ENCODE measurements at places on chromosomes 4 and X.

DNA sequence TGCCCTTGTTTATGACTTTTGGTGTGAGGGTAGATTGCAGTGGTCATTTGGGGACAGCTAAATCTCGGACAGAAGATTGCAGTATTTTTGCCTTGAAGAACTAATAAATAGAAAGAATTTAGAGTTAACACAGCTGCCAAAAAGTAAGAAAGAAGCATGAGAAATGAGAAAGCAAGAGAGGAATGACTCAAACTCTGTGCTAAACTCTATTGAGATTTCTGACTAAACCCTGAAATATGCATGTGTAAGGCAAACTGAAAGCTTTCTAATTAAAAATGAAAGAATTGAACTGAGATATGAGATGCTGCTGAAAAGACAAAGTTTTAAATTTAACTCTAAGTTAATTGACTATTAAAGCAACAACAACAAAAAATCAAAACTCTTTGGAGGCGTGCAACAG, 791.3 kb downstream of the RAB28 start:
- H3K36me3 ChIP-seq: no peaks in the 10 kb centered on the region
- H3K27me3 ChIP-seq: no peaks in the 10 kb centered on the region
- H3K4me1 ChIP-seq: no peaks in the 10 kb centered on the region
- H3K4me3 ChIP-seq: no peak overlapping the region
- DNase-seq: no peak

GRCh38 chr4:183599690-183600089, 59.3 kb downstream of the RWDD4 start:
- H3K4me1 ChIP-seq: no peaks in the 10 kb centered on the region
- H3K27ac ChIP-seq: no peak overlapping the region
- H3K36me3 ChIP-seq: no peaks in the 10 kb centered on the region
- H3K4me3 ChIP-seq: no peak overlapping the region
- no peak for DNase-seq

DNA sequence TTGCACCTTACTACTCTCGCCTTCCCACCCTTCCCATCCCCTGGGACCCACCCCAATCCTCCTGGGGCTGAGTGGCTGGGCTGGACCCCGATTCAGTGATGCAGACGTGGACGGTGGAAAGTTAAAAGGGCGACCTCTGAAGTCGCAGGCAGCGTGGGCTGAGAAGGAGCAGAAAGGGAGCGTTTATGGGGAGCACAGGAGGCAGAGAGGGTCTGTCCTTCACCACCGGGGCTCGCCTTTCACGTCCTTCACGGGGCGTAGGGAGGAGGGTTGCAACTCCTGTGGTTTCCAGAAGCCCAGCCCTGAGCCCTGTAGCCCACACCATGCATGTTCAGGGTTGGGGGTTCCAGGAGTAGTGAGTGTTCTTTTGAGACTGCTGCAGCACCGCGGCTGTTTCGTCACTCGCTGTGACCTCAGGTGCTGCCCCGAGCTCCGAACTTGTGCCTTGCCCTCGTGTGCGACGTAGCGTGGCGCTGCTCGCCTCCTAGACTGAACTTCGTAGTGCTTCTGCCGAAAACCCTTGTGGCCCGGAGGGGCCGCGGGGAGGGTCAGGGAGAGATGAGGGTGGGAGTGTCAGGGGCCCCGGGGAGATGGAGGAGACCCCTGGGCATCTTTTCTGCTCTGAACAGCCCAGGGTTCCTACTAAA, 1.6 kb downstream of the NHS start:
- H3K27ac ChIP-seq: peak overlapping the region; percentile 22
- peak; percentile 8 for DNase-seq
- peaks cover 34% of the 10 kb centered on the region for H3K27me3 ChIP-seq
- peak overlapping the region; percentile 54 for H3K4me3 ChIP-seq

- DNase-seq: no peak
- no peak overlapping the region for H3K27ac ChIP-seq
- no peaks in the 10 kb centered on the region for H3K27me3 ChIP-seq
- peaks cover 23% of the 10 kb centered on the region for H3K36me3 ChIP-seq
- peaks cover 27% of the 10 kb centered on the region for H3K4me1 ChIP-seq
These were observed 13.7 kb downstream of the SEPTIN11 start for GRCh38 chr4:76963131-76963750.

DNA sequence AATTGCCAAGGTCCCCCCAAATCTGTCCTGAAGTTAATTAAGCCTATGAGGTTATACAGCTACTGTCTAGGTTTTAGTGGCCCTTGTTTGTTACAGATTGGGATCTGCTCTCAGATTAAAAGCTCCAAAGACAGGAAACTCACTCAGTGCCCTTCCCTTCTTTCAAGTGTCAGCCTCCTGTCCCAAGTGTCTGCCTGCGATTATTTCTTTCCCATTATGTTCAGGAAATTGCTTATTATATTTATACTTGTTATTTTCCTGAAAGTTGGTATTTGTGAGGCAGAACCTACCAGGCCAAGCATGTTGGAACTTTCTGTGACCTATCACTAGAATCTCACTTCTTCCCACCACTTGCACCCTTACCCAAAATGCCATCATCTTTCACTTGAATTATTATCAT, 173.2 kb downstream of the AREG start:
- H3K36me3 ChIP-seq: no peaks in the 10 kb centered on the region
- peaks cover 1% of the 10 kb centered on the region for H3K4me1 ChIP-seq
- H3K27ac ChIP-seq: no peak overlapping the region
- H3K4me3 ChIP-seq: no peak overlapping the region

GRCh38 chr4:94804650-94805049, 46.9 kb downstream of the BMPR1B start:
- no peaks in the 10 kb centered on the region for H3K36me3 ChIP-seq
- H3K4me3 ChIP-seq: no peak overlapping the region
- H3K4me1 ChIP-seq: no peaks in the 10 kb centered on the region
- no peak for DNase-seq
- H3K27me3 ChIP-seq: no peaks in the 10 kb centered on the region

GRCh38 chr4:15898902-15899301, 39.6 kb downstream of the FGFBP1 start:
- no peak overlapping the region for H3K4me3 ChIP-seq
- H3K27ac ChIP-seq: no peak overlapping the region
- H3K4me1 ChIP-seq: peaks cover 5% of the 10 kb centered on the region
- no peak for DNase-seq

- H3K27ac ChIP-seq: no peak overlapping the region
- H3K4me3 ChIP-seq: no peak overlapping the region
- H3K36me3 ChIP-seq: peaks cover under 1% of the 10 kb centered on the region
- H3K27me3 ChIP-seq: no peaks in the 10 kb centered on the region
These were observed 62.4 kb upstream of the WDFY3 start for GRCh38 chr4:85028910-85029309.

DNA sequence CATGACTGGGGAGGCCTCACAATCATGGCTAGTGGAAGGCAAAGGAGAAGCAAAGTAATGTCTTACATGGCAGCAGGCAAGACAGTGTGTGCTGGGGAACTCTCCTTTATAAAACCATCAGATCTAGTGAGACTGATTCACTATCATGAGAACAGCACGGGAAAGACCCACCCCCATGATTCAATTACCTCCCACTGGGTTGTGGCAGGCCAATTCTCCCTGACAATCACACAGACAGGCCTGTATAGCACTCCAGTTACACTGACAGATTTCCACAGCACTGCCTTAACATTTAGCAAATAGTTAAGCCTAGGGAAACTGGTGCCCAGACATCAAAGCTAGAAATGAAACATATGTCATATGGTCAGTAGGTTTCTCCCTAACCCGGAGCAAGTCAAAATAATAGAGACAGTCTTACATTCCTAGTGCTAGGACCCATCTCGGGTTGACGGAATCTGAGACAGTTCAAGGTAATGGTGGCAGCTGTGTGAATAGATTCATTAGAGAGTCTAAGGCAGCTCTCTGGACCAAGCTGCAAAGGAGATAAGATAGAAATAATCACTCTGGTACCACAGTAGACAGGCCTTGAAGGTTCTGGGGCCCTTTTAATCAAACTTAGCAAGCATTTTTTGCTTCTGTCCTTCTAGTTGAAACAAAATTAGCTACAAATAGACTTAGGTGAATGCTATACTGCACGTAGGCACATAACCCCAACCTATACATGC, 9.4 kb upstream of the HERC5 start:
- peaks cover 6% of the 10 kb centered on the region for H3K36me3 ChIP-seq
- DNase-seq: no peak
- H3K4me1 ChIP-seq: peaks cover 2% of the 10 kb centered on the region
- no peak overlapping the region for H3K4me3 ChIP-seq
- H3K27ac ChIP-seq: no peak overlapping the region

DNA sequence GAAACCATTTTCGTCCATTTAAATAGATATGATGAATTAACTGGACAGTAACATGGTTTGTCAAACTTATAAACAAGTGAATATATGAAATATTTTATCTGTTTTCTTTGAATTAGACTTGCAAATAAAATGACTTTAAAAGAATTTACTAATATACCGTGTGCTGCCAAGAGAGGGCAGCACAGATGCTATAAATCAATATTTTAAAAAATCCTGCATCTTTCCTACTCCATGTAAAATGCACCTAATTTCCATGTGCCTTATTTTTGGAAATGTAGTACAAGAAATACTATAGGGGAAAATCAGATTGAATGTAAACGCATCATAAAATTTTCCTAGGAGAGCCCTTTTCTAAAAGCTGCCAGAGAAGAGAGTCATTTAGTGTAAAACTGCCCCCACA, 62.2 kb downstream of the PRKX start:
- H3K27me3 ChIP-seq: no peaks in the 10 kb centered on the region
- DNase-seq: no peak
- H3K36me3 ChIP-seq: peaks cover 12% of the 10 kb centered on the region
- no peak overlapping the region for H3K27ac ChIP-seq
- no peaks in the 10 kb centered on the region for H3K4me1 ChIP-seq
- no peak overlapping the region for H3K4me3 ChIP-seq

DNA sequence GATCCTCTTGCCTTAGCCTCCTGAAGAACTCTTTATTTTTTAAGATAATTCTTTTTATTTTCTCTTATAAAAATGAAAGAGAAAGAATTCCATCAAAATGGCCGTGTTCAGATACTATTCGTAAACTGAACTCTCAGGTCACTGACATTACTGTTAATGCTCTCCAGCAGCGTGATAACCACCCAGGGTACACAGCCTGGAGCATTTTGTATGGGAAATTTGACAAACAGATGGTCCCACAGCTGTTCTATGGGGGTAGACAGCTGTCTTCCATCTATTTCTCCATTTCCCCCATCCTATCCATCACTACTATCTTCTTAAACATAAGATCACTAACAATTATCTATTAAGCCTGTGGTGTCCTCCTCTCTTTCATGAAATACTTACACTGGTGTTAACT, 47.8 kb downstream of the SYNPO2 start:
- no peak overlapping the region for H3K27ac ChIP-seq
- H3K36me3 ChIP-seq: no peaks in the 10 kb centered on the region
- no peak for DNase-seq
- no peaks in the 10 kb centered on the region for H3K4me1 ChIP-seq
- peaks cover 2% of the 10 kb centered on the region for H3K27me3 ChIP-seq
- no peak overlapping the region for H3K4me3 ChIP-seq

- no peak for DNase-seq
- no peak overlapping the region for H3K27ac ChIP-seq
- H3K4me1 ChIP-seq: no peaks in the 10 kb centered on the region
- H3K4me3 ChIP-seq: no peak overlapping the region
- no peaks in the 10 kb centered on the region for H3K36me3 ChIP-seq
- H3K27me3 ChIP-seq: no peaks in the 10 kb centered on the region
These were observed 67.0 kb downstream of the DACH2 start for GRCh38 chrX:86215260-86215659.

DNA sequence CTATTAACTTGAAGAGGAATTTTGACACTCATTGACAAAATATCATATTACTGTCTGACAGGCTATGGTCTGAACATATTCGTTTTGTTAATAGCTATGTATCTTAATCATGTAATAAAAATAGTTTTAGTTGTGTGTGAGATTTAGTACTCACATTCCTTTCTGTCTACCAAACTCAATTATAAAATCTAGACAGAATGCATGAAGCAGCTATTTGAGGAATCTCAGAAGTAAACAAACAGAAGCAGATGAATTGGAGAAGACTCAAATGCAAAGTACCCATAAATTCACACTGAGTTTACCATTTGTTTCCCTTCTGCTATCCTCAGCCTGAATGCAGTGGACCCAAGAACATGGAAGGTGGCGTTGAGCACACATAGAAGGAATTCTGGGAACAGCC, 841.6 kb upstream of the AADAT start:
- DNase-seq: no peak
- H3K4me1 ChIP-seq: no peaks in the 10 kb centered on the region
- H3K36me3 ChIP-seq: no peaks in the 10 kb centered on the region
- no peak overlapping the region for H3K27ac ChIP-seq

- H3K4me1 ChIP-seq: no peaks in the 10 kb centered on the region
- H3K27ac ChIP-seq: no peak overlapping the region
These were observed 2127.3 kb downstream of the PCDH7 start for GRCh38 chr4:32847461-32847860.
